ENCODE measurements at places on chromosomes 16 and 17.

GRCh38 chr17:2521257-2521656, 9.6 kb upstream of the METTL16 start:
- no peak for DNase-seq

GRCh38 chr17:32636598-32637218, 149.9 kb downstream of the CDK5R1 start:
- DNase-seq = no peak

DNA sequence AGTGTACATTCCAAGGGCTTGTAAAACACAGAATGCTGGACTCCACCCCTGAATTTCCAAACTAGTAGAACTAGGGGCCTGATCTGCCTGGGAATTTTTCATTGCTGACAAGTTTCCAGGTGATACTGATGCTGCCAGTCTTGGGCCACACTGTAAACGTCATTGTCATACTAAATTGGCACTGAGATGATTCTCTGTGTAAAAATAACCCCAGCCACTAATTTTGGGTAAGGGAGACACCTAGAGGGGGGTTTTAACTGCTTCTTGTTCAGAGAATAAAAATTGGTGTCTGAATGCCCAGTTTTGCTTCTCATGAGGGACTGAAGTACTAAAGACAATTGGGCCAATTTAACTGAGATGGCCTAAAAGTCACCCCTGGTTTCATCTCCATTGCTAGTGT, 5.0 kb upstream of the CDH13 start:
- no peak for DNase-seq

DNA sequence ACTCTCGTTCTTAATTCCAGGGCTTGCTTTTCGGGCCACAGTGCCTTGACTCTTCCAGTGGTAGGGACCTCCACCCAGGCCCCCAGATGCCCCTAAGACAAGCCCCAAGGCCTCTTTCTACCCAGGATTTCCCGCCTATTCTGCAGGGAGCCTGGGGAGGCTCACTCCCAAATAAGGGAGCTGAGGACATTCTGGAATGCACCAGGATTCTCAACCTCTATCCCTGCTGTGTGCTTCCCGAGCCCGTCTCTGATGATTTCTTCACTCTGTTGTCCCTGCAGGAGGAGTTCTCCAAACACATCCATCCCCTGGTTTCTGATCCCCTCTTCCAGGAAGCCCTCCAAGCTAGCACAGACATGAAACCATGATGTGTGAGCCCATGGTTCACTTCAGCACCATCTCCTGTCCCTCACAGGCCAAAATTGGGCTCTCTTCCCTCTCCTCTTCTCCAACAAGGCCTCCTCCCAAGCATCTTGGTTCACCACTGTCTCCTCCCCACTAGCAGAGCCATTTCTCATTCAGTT, 255.9 kb downstream of the KATNIP start:
- DNase-seq = no peak

GRCh38 chr17:5705081-5705875, 121.0 kb upstream of the NLRP1 start:
- DNase-seq = no peak

GRCh38 chr17:32152130-32152529, 9.8 kb downstream of the RHOT1 start:
- DNase-seq = no peak

DNA sequence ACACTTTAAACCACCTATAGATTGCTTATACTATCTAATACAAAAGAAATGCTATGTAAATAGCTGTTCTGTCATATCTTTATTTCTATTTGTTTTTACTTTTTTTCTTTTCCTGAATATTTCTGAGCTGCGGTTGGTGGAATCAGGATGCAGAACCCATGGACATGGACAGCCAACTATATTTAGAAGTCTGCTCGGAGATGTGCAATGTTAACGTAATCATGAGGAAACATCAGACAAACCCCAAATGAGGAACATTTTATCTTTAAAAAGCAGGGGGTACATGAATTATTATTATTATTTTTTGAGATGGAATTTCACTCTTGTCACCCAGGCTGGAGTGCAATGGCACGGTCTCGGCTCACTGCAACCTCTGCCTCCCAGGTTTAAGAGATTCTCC, 31.4 kb upstream of the GHDC start:
- no peak for DNase-seq

DNA sequence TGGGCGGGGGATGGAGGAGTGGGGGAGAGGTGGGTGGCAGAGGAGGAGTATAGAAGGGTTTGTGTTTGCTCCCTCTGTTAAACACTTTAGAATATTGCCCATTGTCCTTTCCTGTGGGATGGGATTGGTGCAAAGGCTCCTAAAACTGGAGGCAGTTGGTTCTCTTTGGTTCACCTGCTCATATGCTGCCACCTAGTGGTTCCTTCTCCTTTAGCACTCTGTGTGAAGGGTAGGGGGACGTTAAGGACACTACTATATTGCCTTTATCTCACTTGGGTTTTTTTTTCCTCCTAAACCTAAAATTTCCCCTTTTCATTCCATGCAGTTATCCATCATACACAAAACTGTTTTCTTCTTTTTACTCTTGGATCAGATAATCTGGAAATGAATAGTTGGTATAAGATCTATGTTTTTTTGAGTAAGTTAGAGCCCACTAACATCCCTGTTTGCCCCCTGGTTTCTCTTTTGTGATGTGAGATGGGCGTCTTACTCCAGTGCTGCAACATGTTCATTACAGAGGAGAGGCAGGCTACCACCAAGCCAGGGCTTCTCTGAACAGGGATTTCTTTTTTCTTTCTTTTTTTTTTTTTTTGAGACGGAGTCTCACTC, 23.8 kb downstream of the SNX11 start:
- peak; percentile 26 for DNase-seq

DNA sequence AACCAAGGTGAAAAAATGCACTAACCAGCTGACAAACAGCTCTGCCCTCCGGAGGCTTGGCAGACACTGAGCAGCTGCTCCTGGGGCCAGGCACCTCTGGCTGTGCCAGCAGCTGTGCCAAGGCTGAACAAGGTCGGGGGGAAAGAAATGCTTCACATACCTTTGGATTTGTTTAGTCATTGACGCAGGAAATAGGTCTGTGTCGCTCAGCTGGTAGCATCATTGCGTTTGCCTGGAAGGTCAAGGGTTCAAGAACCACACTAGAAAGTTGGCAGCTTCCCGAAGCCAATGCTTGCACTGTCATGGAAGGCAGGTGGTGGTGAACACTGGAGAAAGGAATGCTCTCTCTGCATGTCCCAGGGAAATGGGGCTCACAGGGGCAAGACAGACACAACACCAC, 63.5 kb downstream of the PCTP start:
- no peak for DNase-seq

DNA sequence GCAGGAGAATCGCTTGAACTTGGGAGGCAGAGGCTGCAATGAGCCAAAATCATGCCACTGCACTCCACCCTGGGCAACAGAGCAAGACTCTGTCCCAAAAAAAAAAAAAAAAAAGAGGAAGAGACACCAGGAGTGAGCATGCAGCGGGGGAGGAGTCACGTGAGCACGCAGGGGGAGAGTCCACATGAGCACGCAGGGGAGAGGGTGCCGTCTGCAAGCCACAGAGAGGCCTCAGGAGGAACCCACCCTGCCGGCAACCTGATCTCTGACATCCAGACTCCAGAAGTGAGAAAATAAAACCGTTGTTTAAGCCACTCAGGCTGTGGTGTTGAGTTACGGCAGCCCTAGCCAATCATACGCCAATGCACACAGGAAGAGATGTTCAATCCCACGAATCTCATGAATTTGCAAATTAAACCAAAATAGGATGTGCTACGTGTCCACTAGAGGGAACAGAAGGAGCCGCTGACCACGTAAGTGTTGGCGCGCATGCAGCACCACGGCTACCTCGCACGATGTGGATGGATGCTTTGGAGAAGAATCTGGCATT, 42.2 kb downstream of the CCDC57 start:
- DNase-seq = peak; percentile 14

DNA sequence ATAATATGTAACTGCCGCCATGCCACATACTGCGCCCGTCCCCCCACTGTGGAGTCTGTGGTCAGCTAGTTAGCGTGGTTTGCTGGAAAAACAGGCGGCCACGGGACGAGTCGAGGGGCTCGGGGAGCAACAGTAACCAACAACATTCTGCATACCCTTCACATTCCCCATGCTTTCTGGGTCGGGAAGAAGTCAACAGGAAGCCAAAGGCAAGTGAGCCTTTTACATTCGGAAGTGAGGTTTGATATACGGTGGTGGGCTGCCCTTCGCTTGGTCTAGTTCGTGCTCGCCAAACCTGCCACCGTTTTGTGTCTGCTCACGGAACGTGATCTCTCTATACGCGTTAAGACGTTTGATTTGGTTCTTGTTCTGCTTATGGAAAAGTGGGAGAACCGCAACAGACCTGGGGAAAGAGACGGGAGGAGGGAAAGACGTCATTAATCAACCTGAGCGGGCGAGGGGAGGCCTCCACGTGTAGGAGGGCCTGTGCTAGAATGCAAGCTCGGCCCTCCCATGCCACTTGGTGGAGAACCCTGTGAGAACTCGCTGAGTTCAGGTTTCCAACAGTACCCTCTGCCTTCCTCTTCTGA, 28.9 kb upstream of the CFAP20 start:
- DNase-seq = no peak

- no peak for DNase-seq
These were observed 14.2 kb downstream of the CRYM start for GRCh38 chr16:21263640-21264570.

DNA sequence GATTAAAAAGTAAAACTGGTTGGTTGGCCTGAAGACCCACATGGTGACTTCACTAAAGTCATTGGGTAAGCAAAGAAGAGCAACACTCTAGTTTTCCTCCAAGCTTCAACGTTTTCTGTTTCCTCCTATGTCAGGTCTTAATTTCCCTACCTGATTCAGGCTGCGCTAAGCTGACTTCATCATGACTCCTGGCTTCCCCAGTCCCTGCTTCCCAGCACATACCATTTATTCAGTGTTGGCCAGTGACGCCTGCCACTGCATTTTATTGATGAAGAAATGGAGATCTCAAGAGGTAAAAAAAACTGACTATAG, 645.3 kb downstream of the WWOX start:
- DNase-seq = no peak
